Naive thymus-derived CD8-positive, alpha-beta T cell (primary cell): ENCODE measurements at places on chromosomes 5 and 9. TPM values are rescaled to one million over a fixed set of nuclear protein-coding genes. Genes with fewer than 3 reads are reported as not detected.

Gene CDO1
- total RNA-seq = not detected

- no peaks in the 10 kb centered on the region for H3K36me3 ChIP-seq
- no peaks in the 10 kb centered on the region for H3K4me1 ChIP-seq
- no peak overlapping the region for H3K27ac ChIP-seq
- H3K4me3 ChIP-seq = no peak overlapping the region
Measured at GRCh38 chr9:109555215-109555614, 57.1 kb upstream of the PTPN3 start.

DNA sequence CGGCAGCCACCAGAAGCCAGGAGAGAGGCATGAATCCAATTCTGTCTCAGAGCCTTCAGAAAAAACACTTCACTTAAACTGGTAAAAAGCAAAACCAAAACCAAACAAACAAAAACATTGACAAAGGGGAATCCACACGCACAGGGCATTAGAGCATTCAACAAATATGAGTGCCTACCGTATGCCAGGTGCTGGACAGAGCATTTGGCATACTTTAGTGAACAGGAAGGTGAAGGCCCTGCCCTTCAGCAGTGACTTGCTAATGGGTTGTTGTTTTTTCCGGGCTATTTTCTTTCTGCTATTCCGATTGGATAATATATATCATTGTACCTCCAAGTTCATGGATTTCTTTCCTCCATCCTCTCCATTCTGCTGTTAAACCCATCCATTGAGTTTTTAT, 71.7 kb upstream of the RUFY1 start:
- no peak for DNase-seq
- H3K27ac ChIP-seq = no peak overlapping the region
- peaks cover 4% of the 10 kb centered on the region for H3K4me1 ChIP-seq
- peaks cover 19% of the 10 kb centered on the region for H3K27me3 ChIP-seq
- peaks cover 9% of the 10 kb centered on the region for H3K36me3 ChIP-seq

DNA sequence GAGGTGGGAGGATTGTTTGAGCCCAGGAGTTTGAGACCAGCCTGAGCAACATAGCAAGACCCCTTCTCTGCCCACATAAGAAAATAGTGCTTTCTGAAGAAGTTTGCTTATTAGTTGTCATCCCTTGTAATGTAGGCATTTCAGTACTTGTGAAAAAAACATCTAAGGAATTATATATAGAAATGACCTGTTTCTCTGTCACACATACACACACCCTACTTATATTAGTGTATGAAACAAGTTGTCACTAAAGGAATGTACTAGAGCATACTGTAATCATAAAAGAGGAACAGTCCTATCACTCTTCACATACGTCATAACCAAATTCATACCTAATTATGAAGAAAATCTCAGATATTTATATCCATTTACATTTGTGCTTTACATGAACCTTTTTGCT, 122.0 kb downstream of the NIPBL start:
- peaks cover 80% of the 10 kb centered on the region for H3K36me3 ChIP-seq
- H3K4me3 ChIP-seq = no peak overlapping the region
- DNase-seq = no peak
- no peak overlapping the region for H3K27ac ChIP-seq

GRCh38 chr9:1718836-1719235, 296.3 kb upstream of the SMARCA2 start:
- peaks cover 24% of the 10 kb centered on the region for H3K27me3 ChIP-seq
- H3K4me1 ChIP-seq = no peaks in the 10 kb centered on the region
- DNase-seq = no peak
- H3K4me3 ChIP-seq = no peak overlapping the region
- peaks cover 6% of the 10 kb centered on the region for H3K36me3 ChIP-seq

DNA sequence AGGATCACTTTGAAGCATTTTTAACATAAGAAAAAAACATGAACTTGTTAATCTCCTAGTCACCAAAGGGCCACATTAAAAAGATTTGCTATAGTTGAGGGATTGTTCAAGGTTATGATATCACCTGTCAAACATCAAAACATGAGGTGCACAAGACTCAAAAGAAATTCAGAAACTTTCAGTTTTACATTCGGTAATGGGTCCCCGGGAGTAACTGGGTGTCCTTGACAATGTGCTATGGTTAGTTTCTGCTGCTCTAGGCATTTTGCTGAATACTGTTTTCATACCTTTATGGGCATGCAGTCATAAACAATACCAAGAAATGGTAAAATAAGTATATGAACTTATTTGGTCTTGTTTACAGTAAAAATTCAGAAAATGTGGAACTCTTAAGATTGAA, 92.8 kb upstream of the EDIL3 start:
- no peaks in the 10 kb centered on the region for H3K4me1 ChIP-seq
- no peak for DNase-seq
- H3K4me3 ChIP-seq = no peak overlapping the region
- H3K36me3 ChIP-seq = no peaks in the 10 kb centered on the region
- H3K27me3 ChIP-seq = no peaks in the 10 kb centered on the region
- no peak overlapping the region for H3K27ac ChIP-seq

Gene SLC9A3
- total RNA-seq = 2.6 TPM

DNA sequence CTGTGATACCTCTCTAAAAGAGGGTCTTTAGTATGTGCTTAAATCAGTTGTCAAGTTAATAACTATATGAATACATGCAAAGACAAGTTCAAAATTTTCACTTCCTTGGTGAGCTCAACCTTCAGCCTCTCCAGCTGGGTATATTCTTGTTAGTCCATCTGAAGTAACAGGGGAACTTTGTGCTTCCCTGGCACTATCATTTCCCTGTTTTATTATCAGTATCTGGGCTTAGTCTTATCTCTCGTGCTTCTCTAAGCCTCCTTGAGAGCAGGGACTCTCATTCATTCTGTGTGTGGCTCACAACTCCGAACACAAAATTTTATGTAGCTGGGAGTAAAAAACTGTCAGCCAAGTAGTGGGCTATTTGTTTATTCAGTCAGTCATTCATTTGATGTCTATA, 175.9 kb upstream of the MAP3K1 start:
- no peaks in the 10 kb centered on the region for H3K36me3 ChIP-seq
- no peaks in the 10 kb centered on the region for H3K27me3 ChIP-seq
- H3K4me3 ChIP-seq = no peak overlapping the region
- no peak for DNase-seq
- H3K27ac ChIP-seq = no peak overlapping the region
- H3K4me1 ChIP-seq = peaks cover 9% of the 10 kb centered on the region

Gene IL4
- not detected for total RNA-seq

GRCh38 chr5:64811050-64811640, 42.4 kb downstream of the CWC27 start:
- peaks cover 47% of the 10 kb centered on the region for H3K36me3 ChIP-seq
- H3K4me3 ChIP-seq = no peak overlapping the region
- no peaks in the 10 kb centered on the region for H3K4me1 ChIP-seq
- H3K27ac ChIP-seq = no peak overlapping the region

- no peaks in the 10 kb centered on the region for H3K36me3 ChIP-seq
- peaks cover 7% of the 10 kb centered on the region for H3K27me3 ChIP-seq
- DNase-seq = no peak
- no peak overlapping the region for H3K4me3 ChIP-seq
Measured at GRCh38 chr5:2906302-2907090, 155.0 kb upstream of the IRX2 start.

DNA sequence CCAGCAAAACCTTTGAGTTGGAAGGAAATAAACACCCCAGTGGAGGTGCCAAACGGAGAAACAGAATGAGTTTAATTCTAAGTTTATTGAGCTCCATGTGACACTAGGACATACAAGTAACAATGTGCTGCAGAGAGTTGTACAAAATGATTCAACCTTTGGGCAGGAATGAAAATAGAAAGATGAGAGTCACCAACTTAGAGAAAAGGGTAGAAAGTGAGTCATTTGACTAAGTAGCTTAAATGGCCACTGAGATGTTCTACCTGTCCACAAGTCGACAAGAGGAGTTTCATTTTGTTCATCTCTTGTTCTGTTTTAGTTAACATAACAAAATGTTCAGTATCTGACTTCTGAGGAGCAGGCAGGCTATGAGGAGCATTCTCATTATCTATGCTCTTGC, 284.7 kb downstream of the NR2F1-AS1 start:
- H3K4me1 ChIP-seq = no peaks in the 10 kb centered on the region
- DNase-seq = no peak
- H3K36me3 ChIP-seq = no peaks in the 10 kb centered on the region
- no peak overlapping the region for H3K4me3 ChIP-seq
- H3K27ac ChIP-seq = no peak overlapping the region

- H3K27ac ChIP-seq = no peak overlapping the region
- H3K36me3 ChIP-seq = no peaks in the 10 kb centered on the region
- no peak for DNase-seq
- H3K4me3 ChIP-seq = no peak overlapping the region
Measured at GRCh38 chr9:87644659-87645058, 81.3 kb upstream of the CTSL start.

DNA sequence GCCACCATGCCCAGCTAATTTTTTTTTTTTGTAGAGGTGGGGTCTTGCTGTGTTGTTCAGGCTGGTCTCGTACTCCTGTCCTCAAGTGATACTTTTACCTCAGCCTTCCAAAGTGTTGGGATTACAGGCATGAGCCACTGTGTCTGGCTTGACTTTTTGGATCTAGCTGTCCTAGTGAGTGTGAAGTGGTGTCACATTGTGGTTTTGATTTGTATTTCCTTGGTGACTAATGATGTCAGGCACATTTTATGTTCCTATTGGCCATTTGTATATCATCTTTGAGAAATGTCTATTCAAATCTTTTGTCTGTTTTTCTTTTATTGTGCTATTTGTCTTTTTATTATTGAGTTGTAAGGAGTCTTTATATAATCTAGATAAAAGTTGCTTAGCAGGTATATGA, 53.5 kb upstream of the MCCC2 start:
- H3K27ac ChIP-seq = peak overlapping the region; percentile 5
- H3K4me1 ChIP-seq = peaks cover 8% of the 10 kb centered on the region
- no peak overlapping the region for H3K4me3 ChIP-seq
- H3K36me3 ChIP-seq = peaks cover 74% of the 10 kb centered on the region
- H3K27me3 ChIP-seq = no peaks in the 10 kb centered on the region
- DNase-seq = no peak
